ENCODE measurements at places on chromosomes 3 and 15. TPM values are rescaled to one million over a fixed set of nuclear protein-coding genes. Genes with fewer than 3 reads are reported as not detected.

EFCC1 gene
- 0.14 TPM for total RNA-seq

LRRK1 gene
- 9.0 TPM for total RNA-seq

GOLGA6L6 gene
- total RNA-seq = not detected

GABRB3 gene
- total RNA-seq = 0.96 TPM

TMEM108 gene
- total RNA-seq = 2.1 TPM

GOLGA6B gene
- not detected for total RNA-seq

IDH2 gene
- 79.1 TPM for total RNA-seq

MAP6D1 gene
- 3.3 TPM for total RNA-seq

GRCh38 chr3:115790759-115791158 is 167.4 kb downstream of the GAP43 start:
- peak; percentile 99 for DNase-seq

DNA sequence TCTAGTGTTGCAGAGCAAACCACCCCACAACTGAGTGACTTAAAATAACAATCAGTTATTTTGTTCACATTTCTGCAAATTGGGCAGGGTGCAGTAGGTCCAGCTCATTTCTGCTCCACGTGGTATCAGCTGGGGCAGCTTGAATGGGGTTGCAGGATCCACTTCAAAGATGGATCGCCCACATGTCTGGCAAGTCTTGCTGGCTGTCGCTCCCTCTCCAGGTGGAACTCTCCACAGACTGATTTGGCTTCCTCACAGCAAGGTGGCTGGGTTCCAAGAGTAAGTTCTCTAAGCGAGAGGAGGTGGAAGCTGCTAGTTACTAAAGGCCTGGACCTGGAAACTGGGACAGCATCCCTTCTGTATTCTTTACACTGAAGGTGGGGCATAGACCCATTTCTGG is 213.3 kb downstream of the SLC9A9 start:
- no peak for DNase-seq

- DNase-seq = no peak
Observed at GRCh38 chr3:195583831-195584542, at the start of gene APOD. Gene APOD, minus strand, starts transcription at chr3:195583940. Its CDS starts 4,479 bp downstream, at chr3:195579461.

- DNase-seq = no peak
Observed at GRCh38 chr3:72245183-72245811, 460.3 kb upstream of the PROK2 start.

- DNase-seq = no peak
Observed at GRCh38 chr3:8266730-8267131, 234.9 kb upstream of the LMCD1 start.

GRCh38 chr3:10992017-10992942 is at the start of gene SLC6A1:
Gene SLC6A1, plus strand, starts transcription at chr3:10992748. Its CDS starts 24,464 bp downstream, at chr3:11017212.
- no peak for DNase-seq
